Stimulated activated CD4-positive, alpha-beta T cell treated with anti-CD3 and anti-CD28 coated beads, TNF-alpha, amount 100 ng/mL, for 48 hours (primary cell): ENCODE measurements at places on chromosomes 1 and 21.

DNA sequence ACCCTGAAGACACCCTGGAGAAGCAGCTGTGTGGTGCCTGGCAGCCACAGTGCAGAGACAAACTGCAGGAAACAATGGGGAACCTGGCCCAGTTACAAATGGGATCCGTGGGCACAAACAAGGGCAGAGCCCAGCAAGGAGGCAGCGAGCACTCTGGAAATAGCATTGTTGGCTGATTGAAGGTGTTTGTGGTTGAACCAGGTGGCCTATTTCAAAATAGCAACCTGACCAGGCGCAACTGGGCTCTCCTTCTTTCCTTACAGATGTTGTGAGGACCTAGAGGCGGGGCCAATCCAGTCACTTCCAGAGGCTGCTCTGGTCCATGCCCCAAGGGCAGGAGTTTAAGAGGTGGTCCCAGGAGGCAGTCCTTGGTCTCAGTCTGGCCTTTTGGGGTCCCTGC lies 21.7 kb upstream of the ZBTB21 start:
- DNase-seq: no peak

- DNase-seq: no peak
Measured at GRCh38 chr1:231376875-231377549, 38.9 kb downstream of the SPRTN start.

GRCh38 chr1:247905181-247905580 lies 9.8 kb downstream of the OR2W3 start:
- no peak for DNase-seq

DNA sequence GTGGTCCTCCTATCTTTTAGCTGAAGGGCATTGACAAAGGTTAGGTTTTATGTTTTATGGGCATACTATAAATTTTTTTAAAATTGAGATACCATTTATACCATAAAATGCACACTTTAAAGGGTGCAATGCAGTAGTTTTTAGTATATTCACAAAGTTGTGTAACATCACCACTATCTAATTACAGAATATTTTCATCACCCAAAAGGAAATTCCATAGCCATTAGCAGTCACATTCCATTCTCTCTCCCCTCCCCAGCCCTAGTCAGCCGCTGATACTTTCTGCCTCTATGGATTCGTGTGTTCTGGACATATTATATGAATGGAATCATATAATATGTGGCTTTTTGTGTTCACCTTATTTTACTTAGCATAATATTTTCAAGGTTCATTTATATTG lies 135.8 kb upstream of the B3GALT2 start:
- DNase-seq: no peak

GRCh38 chr1:8197493-8198282 lies 120.2 kb upstream of the SLC45A1 start:
- no peak for DNase-seq

- no peak for DNase-seq
Measured at GRCh38 chr1:41370225-41370624, 9.0 kb downstream of the FOXO6 start.

GRCh38 chr21:39319814-39320332 lies 6.4 kb upstream of the BRWD1 start:
- DNase-seq: no peak
